ENCODE measurements at places on chromosomes 12 and 14. TPM values are rescaled to one million over a fixed set of nuclear protein-coding genes. Genes with fewer than 3 reads are reported as not detected.

The SLC5A8 gene
- total RNA-seq: not detected

The TMEM30B gene
- total RNA-seq: 0.04 TPM

The ALKBH2 gene
- 41.9 TPM for total RNA-seq

The MANSC4 gene
- total RNA-seq: not detected

The LRFN5 gene
- total RNA-seq: 0.16 TPM

The GTF2H3 gene
- 49.6 TPM for total RNA-seq

The SMIM41 gene
- total RNA-seq: not detected

The ADAMTS20 gene
- 0.09 TPM for total RNA-seq

The RD3L gene
- total RNA-seq: not detected

The SEL1L gene
- total RNA-seq: 21.1 TPM

The LALBA gene
- not detected for total RNA-seq

The CD163 gene
- 0.62 TPM for total RNA-seq

The KRT71 gene
- total RNA-seq: not detected

The PDE3A gene
- 0.02 TPM for total RNA-seq

The GZMB gene
- total RNA-seq: 1.2 TPM

The SAMD15 gene
- total RNA-seq: 0.11 TPM

The SPIC gene
- total RNA-seq: not detected

The TMEM253 gene
- total RNA-seq: 0.20 TPM

DNA sequence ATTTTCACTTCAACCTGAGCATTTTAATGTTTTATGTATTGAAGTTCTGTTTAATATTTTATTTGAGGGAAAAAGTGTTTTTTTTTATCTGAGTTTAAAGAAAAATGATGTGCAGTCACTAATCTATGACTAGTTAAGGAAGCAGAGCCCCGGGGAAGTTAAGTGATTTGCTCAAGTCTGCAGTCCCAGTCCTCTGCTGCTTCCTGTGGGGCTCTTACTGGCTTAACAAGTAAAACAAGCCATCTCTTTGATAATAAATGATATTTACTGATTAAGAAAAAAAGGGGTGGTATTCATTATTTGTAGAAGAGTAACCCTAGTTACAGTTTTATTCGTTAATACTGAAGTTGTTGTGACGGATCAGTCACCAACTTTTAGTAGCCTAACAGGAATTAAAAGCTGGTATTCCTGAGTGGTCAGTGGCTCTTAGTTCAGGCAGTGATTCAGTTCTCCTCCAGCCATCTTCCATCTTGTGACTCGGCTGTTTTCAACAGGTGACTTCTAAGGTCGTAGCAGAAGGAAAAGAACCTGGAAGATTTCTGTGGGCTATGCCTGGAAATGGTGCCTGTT lies 21.7 kb downstream of the BICDL1 start:
- DNase-seq: no peak

DNA sequence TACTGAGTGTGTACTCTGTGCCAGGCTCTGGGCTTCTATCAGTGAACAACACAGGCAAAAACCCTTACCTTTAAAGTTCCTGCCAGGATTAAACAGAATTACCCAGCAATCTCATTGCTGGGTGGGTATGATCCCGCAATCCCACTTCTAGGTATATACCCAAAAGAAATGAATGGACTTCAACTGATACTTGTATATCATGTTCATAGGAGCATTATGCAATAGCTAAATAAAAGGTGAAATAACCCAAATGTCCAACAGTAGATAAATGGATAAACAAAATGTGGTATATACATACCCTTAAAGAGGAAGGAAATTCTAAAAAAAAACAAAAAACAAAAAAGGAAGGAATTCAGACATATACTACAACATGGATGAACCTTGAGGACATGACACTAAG lies 14.7 kb downstream of the DAZAP2 start:
- no peak for DNase-seq

DNA sequence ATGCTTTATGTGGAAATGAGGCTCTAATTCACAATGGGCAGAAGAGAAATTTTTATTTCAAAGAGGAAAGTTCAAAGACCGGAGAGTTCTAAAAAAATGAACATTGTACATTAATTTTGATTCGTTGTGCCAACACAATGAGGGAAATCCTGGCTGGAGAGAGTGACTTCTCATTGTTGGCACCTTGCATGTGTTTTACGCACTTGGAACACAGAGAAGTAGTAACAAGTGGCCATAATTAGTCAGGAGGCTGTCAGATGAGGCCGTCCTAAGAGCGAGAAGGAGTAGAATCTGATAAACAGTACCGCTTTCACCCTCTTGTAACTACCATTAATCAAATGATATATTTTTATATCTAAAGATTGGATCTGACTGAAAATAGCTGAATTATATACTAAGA lies 6.9 kb downstream of the LMO3 start:
- DNase-seq: no peak

- DNase-seq: no peak
Observed at GRCh38 chr14:100566586-100566985, 20.6 kb downstream of the BEGAIN start.

GRCh38 chr14:103549361-103550311 lies 12.8 kb downstream of the BAG5 start:
- no peak for DNase-seq

- no peak for DNase-seq
Observed at GRCh38 chr12:101923045-101923718, 45.8 kb downstream of the DRAM1 start.

DNA sequence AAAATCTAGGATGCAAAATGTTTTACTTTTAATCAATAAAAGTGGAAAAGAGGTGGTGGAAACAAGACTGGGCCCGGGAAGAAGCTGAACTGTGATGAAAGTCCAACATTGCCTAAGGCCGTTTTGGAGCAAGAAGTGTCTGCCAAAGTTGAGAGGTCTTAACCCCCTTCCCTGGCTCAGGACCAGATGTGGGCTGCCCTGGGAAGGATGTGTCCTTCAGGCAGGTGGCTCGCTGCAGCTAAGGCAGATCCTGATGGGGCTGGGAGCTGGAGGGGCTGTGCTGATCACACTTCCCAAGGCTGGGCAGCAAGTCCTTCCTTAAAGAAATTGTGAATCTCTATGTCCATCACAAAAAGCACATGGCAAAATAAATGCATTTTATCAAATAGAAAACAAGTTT lies 581.6 kb downstream of the GALC start:
- DNase-seq: no peak

DNA sequence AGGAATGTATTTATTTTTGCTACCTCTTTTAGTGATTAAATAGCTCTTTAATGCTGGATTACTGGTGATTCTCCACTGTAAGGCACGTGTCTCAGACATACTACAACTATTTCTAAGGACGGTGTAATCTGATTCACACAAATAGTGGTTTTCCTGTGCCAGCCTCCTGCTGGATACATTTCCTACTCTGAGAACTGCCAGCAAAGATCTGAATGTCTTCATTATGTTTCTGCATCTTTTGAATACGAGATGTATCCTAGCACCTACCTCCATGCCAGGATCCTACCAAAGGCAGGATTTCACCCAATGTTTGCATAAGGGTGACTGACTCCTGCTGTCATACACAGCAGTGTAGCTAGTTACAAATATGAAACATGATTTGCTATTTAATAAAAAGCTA lies 120.6 kb downstream of the PRICKLE1 start:
- DNase-seq: no peak

DNA sequence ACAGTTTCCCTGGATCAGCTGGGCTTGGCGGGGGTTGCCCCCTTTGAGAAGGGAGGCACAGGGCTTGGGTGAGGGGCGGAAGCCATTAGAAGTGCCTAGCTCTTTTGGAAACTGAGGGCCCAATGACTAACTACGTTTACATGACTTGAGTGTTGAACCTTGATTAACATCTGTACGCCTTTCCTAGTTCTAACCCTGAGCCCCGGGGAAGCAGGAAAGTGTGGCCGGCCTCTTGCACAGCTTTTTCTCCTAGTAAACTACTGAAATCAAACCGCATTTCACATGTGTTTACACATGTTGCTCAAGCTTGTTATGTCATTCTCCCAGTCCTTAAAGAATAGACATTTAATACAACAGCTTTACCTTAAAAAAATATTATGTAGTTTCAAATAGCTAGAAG lies 1356.4 kb upstream of the TMEM132C start:
- no peak for DNase-seq

GRCh38 chr12:94710933-94711332 lies 60.6 kb upstream of the TMCC3 start:
- peak; percentile 10 for DNase-seq

GRCh38 chr14:64059454-64060198 lies 206.8 kb downstream of the SYNE2 start:
- DNase-seq: no peak

GRCh38 chr14:95515080-95515489 lies 1.4 kb downstream of the SYNE3 start:
- DNase-seq: no peak

GRCh38 chr12:89943463-89943862 lies 234.8 kb upstream of the ATP2B1 start:
- no peak for DNase-seq

DNA sequence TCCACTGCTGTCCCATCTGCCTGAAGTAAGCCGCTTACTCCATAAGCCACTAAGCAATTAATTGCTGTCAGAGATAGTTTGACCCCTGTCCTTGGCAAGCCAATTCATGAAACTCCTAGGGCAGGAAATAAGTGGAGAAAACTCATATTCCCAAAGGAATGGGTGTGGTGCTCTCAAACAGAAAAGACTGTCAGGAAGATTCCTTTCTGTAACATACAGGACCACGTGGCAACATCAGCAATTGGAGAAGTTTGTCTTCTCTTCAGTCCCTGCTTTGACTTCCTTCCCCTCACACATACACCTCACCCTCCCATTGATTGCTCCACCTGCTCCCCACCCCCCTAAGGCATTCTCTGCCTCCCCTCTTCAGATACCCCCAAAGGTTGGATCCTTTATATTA lies 36.2 kb upstream of the MDM1 start:
- DNase-seq: no peak

DNA sequence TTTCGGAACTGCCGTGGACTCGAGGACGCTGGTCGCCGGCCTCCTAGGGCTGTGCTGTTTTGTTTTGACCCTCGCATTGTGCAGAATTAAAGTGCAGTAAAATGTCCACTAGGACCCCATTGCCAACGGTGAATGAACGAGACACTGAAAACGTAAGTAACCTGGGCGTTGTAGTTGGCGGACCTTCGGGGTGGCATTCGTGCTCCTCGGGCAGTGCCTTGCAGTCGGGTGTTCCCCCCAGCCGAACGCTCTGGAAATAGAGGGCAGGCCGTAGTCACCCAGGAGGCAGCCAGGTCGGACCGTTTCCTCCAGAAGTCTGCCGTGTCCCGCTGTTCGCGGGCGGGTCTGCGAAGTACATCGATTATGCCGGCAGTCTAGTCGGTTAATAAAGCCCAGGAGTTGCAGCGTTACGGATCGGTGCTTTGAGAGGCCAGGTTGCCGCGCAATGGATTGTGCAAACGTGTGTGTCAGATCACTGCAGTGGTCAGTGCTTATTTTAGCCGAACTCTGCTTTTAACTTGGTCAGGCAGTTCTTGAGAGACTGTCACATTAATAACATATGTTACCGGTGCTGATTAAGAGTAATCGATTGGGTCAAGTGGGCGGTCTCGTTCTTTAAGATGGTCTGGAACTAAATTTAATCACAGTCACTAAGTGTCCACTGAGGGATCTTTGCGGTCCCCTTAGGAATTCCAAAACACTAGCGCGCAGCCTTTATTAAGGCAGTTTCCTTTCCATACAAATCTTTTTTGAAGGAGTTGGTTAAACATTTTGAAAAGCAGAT lies 906 bp downstream of the MARK3 start:
- no peak for DNase-seq

GRCh38 chr12:3342051-3342450 lies 149.0 kb upstream of the PRMT8 start:
- DNase-seq: no peak

GRCh38 chr12:85322715-85323114 lies 42.7 kb downstream of the ALX1 start:
- DNase-seq: no peak

DNA sequence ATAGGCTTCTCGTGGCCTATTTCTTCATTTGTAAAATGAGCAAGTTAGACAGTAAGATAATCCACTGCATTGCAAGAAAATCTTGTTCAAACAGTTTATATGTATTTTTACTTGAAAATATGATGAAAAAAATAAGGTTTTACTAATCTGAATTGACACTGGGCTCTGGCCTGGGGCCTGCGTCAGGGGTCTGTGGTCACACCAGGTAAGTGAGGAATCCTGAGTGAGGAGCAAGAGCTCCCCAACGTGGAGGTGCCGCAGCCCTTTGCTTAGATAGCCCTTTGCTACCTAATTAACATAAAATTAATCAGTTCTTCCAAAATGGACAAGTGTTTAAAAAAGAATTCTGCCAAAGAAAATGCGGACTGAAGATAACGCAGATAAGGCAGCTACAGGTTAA lies 39.1 kb upstream of the STAB2 start:
- no peak for DNase-seq

GRCh38 chr12:120713861-120714482 lies 3.7 kb downstream of the UNC119B start:
- peak; percentile 67 for DNase-seq

DNA sequence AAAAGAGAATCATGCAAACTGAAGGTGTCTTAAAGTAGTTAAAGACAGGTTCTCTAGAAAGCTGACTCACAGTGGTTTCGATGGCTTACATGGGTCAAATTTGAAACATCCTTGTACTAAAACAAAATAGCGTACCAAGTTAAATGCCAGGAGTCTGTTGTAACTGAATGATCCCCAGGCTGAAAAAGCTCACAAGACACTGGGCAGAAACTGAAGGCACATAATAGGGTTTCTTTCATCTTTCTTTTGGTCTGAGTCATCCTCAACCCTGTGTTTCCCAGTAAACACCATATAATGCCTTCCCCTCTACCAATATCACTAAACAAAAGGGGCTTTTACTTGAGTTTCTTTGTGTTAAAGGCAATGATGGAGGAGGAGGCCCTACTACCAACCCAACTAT lies 12.8 kb downstream of the ZFYVE1 start:
- DNase-seq: no peak

GRCh38 chr14:74697543-74697942 lies 15.3 kb downstream of the AREL1 start:
- no peak for DNase-seq

DNA sequence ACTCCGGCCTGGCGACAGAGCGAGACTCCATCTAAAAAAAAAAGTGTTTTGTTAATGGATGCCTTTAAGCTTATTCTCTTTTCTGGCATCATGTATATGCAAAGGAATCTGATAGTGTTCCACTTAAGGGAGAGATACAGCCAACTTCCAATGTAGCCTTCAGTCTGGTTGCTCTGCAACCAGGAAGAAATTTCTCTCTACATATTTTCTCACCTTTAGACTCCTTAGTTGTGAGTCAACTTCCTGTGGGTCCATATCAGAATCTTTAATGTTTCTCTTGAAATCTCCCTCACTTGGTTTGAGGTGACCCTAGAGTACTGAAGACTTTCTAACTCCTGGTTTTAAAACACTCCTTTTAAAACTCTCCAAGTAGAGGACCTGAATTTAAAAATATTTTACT lies 340.4 kb downstream of the SLC6A15 start:
- no peak for DNase-seq
